NCI-H1092 (cell line): ENCODE measurements at places on chromosomes 5 and 9.

- no peak for DNase-seq
These were observed 31.5 kb upstream of the PPP3R2 start for GRCh38 chr9:101626295-101626694.

DNA sequence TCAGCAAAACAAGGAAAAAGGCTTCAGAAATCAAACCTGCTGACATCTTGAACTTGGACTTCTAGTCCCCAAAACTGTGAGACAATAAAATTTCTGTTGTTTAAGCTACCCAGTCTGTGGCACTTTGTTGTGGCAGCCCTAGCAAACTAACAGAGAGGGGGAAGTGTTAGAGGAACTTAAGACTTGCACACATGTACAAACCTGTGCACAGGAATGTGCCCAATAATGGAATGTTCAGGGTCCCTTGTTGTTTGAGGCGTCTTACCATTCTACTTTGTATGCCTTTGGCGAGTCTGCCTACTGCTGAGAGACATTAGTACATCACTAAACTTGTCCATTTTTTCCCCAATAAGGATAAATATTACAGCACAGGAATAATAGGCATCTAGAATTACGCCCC, 160.3 kb downstream of the WDR70 start:
- DNase-seq = no peak

DNA sequence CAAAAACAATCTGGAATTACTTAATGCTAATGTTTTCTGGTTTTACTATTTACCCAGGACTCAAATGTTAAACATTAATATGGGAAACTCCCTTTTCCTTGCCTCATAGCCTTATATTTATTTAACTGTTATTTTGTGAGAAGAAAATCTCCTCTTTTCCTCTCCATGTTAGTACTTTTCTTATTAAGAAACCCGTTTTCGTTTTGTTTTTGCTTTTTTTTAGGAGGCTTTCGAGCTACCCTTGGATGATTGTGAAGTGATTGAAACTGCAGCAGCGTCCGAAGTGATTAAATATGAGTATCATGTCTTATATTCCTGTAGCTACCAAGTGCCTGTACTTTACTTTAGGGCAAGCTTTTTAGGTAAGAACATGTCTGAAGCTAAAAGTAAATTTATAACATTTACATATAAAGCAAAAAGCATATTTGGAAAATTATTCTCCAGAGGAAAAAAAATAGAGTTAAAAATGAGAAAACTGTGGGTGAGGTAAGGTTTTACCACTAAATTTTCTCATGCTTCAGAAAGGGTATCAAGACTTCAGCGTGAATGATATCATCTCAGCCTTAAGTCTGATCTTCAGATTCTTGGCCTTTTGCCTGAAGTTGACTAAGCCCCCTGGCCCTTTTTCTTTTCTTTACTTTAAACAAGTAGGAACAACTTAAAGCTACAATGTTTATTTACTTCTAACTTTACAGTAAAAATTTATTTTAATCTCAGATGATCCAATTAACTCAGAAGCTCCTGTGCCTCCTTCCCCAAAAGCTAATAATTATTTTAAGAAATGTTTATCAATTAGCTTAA, 113.8 kb downstream of the RPS23 start:
- DNase-seq = no peak

- no peak for DNase-seq
These were observed 17.6 kb downstream of the GM2A start for GRCh38 chr5:151270599-151270998.
